ENCODE measurements at places on chromosomes 5 and 9. TPM values are rescaled to one million over a fixed set of nuclear protein-coding genes. Genes with fewer than 3 reads are reported as not detected.

The PCDHB10 gene
- 8.3 TPM for total RNA-seq

The SERINC5 gene
- total RNA-seq: 22.1 TPM

The ATP10B gene
- 0.07 TPM for total RNA-seq

The FABP6 gene
- total RNA-seq: not detected

The WNK2 gene
- 14.3 TPM for total RNA-seq

The FST gene
- 5.9 TPM for total RNA-seq

The LSM11 gene
- total RNA-seq: 7.9 TPM

The SPINK6 gene
- total RNA-seq: not detected

GRCh38 chr5:45113726-45114125 is 305.0 kb downstream of the MRPS30 start:
- DNase-seq: no peak

DNA sequence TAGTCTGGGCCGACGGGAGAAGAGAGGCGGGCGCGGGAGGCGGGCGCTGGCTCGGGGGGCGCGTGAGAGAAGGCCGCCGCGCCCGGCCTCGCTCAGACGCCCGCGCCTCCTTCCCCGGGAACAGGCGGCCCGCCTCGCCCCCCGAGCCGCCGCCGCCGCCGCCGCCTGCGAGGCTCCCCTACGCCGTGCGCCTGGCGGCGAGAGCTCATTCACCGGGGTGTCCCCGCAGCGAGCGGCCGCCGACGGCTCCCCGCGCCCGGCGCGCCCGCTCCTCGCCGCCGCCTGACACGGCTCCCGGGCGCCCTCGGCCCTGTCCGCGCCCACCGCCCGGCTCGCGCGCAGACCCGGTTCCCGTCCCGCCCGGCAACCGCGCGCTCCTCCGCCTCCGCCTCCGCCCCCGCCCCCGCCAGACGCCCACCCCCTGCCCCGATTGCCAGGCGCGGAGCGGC is at the start of gene GNAQ:
Gene GNAQ (minus strand): TSS at position 368 of the 449 bp plus-strand sequence. CDS start 576 bp downstream, outside the sequence.
- peak; percentile 36 for DNase-seq

- DNase-seq: no peak
Observed at GRCh38 chr5:76766746-76767145, 50.8 kb downstream of the F2R start.

DNA sequence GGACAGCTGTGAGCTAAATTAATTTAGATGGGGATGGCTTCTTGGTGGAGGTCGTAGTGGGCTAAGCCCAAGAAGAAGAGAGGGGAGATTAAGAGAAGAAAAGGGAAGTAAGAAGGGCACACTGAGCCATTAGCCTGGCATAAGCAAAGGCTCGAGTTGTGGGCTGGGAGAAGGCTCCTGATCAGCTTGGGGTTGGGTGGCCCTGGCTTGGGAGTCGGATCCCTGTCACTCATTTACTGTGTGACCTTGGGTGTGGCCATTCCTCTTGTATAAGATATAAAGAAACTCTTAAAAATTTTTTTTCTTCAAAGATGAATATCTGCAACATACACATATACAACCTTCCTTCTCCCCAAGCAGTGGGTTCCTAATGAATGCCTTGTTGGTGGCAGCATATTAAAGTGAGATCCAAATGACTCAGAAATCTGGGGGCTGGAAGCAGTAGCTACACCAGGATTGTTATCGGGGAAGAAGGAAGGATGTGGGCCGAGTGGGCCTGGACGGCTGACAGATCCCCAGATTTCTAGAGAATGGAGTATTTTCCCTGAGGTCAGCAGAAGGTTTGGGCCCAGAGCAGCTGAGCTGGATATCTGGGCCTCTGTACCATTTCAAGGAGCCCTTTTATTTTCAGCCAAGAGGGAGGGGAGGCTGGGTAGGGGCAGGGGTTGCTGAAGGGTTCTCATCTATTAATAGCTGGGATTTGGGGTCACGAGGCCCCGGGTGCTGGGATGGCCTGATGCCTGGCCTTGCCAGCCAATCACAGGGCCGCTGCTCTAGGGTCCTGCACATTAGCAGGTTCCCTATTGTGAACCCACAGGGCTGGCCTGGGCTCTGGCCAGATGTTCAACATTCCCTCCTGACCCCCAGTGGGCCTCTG is 52.1 kb downstream of the PPARGC1B start:
- DNase-seq: no peak

GRCh38 chr9:132597073-132597775 is 14.8 kb downstream of the BARHL1 start:
- DNase-seq: no peak

GRCh38 chr5:98769210-98769958 is 4.1 kb upstream of the RGMB start:
- peak; percentile 42 for DNase-seq

GRCh38 chr9:19173598-19174125 is 46.4 kb upstream of the PLIN2 start:
- no peak for DNase-seq

DNA sequence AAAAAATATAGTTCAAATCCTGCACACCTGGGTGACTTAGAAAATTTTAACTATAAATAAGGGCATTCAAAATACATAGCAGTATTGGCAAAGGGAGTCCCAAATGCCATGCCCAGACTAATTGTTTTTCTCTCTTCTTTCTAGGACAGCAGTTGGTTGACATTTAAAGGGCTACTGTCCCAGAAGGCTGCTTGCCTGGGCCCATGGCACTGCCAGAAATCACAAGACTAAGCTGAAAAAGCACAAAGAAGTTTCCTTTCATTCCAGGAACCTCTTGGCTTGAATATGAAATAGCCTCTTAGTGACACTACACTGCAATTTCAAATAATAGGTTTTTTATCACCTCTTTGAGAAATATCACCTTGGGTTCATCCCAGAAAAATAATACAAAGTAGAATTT is 388.9 kb upstream of the TRPC7 start:
- no peak for DNase-seq

DNA sequence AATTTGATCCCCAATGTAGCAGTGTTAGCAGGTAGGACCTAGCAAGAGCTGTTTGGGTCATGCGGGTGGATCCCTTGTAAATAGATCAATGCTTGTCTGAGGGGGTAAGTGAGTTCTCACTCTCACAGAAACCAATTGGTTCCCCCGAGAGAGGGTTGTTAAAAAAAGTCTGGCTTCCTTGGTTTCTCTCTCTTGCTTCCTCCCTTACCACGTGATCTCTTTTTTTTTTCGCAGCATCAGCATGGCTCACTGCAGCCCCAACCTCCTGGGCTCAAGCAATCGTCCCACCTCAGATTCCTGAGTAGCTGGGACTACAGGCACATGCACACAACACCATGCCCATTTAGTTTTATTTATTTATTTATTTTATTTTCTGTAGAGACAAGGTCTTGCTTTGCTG is 26.4 kb downstream of the RAPGEF6 start:
- DNase-seq: no peak

DNA sequence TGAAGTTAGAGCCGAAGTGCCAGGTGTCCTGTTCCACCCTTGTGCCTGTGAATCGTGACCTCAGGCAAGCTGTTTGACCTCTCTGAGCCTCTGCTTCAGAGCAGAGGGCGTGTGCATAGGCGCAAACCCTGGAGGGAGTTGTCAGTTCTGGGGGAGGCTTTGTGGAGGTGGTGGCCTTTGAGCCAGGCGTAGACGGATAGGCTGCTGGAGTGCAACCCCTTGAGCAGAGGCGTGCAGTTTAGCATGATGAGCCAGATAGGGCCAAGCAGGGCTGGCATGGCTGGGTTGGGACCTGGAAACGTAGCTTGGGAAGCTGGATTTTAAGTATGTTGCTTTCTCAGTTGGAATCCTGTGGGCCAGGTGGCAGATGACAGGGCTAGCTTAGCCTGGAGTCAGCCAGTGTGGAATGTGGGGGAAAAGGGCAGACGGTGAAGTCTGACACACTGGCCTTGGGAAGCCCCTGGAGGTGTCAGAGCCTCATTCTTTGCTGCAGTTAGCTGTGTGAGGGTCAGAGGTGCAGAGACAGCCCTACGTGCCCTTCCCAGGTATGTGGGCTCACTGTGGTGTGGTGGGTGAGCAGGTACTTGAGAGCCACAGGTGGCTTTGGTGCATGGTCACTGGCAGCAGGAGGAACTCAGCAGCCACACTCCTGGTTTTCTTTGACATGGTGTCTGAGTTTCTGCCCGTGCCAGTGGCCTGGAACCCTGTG is 93.4 kb downstream of the DAB2IP start:
- DNase-seq: no peak

- DNase-seq: no peak
Observed at GRCh38 chr5:180171568-180172094, 37.4 kb downstream of the RASGEF1C start.

- DNase-seq: no peak
Observed at GRCh38 chr5:133992429-133993155, 12.2 kb downstream of the VDAC1 start.

- DNase-seq: no peak
Observed at GRCh38 chr9:19408316-19408692, 505 bp upstream of the ACER2 start.

DNA sequence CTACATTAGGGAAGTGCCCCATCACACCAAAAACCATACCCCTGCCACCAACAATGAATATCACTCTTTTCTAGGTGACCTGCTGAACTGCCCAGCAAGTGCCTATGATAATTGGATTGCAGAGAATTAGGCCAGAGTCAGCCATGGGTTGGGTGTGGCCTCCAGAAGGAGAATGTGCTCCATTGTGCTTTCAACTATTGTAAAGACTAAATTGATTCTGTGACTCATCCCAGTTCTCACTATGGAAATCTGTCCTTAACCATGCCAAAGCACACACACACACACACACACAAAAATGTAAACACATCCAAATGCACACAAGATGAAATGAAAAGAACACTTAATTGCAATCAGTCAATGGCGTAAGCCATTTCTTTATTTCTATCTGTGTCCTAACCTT is 25.7 kb downstream of the DRD1 start:
- no peak for DNase-seq

- peak; percentile 85 for DNase-seq
Observed at GRCh38 chr9:134325813-134326723, at the start of gene RXRA. Gene RXRA (plus strand): TSS chr9:134326455. CDS start chr9:134326632, 177 bp downstream.

- DNase-seq: no peak
Observed at GRCh38 chr5:135851186-135851914, 16.9 kb downstream of the SLC25A48 start.

- DNase-seq: no peak
Observed at GRCh38 chr5:35195472-35195852, 34.8 kb downstream of the PRLR start.

DNA sequence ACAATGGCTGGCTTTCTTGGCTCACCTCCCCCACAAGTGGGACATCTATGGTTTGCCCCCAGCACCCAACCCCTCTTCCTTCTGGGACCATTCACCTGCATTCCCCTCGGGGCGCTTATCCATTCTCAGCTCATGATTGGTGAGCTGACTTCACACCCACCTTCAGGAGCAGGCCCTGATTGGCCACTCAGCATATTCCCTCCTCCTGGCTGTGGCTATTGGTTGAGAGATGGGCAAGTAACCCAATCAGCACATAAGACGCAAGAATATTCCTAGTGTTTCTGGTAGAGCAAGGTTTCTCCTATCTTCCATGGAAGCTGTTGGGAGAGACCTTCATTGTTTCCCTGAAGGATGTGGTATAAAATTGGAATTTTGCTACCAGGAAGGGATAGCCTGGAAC is 22.7 kb upstream of the UNC5A start:
- no peak for DNase-seq

- no peak for DNase-seq
Observed at GRCh38 chr9:33101104-33101951, 24.9 kb upstream of the SMU1 start.

DNA sequence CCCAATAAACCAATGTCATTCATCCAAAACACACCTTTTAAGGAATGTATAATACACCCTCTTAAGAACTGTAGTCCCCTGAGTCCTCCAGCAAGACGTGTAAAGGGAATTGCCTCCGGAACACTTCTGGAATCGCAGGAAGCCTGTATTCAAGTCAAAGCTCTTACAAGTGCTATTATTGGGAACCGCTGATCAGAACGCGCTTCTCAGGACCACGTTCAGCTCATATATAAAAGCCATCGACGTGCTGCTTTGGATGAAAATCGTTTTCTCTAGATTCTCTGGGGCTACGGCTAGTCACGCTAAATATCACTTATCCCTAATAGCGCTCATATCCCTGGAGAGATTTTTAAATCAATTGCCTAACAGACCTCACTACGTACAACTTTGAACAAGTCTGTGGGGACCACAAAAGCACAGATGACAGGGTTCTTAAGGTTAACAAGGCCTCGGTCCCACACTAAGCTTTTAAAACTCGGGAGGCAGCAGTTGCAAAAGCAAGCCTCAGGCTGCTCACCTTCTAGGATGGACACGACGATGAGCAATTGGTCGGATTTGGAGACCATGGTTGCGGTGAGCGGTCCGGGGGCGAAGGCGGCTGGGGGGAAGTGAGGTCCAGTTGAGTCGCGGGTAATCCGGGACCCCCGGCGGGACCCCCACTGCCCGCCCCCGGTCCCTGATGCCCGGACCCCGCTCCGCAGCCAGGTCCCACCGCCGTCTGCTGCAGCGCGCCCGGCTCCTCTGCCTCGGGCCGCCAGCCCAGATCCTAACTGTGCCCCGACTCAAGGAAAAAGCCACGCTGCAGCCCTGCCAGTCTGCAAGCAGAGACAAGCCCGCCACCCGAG is 548 bp downstream of the CEP120 start:
- DNase-seq: no peak

- no peak for DNase-seq
Observed at GRCh38 chr9:125337236-125337635, 75.6 kb downstream of the GAPVD1 start.

- DNase-seq: no peak
Observed at GRCh38 chr9:79390781-79391770, 180.7 kb upstream of the TLE4 start.

DNA sequence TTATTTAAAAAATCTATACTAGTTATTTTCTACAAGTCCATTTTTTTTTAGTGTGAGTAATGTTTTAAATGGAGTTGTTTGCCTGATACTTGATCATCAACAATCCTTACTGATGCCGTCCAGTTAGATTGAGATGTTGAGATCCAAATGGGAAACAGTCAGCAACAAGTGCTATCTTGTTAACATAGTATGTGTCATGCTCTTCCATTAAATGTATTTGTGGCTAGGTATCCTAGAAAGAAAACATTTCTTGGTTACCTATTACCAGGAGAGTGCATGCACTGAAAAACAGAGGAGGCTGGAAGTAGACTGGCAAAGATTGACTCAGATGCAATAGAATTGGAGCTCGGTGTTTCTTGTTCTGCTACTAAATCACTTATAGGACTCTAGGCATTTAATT is 123.4 kb upstream of the MAN2A1 start:
- no peak for DNase-seq

DNA sequence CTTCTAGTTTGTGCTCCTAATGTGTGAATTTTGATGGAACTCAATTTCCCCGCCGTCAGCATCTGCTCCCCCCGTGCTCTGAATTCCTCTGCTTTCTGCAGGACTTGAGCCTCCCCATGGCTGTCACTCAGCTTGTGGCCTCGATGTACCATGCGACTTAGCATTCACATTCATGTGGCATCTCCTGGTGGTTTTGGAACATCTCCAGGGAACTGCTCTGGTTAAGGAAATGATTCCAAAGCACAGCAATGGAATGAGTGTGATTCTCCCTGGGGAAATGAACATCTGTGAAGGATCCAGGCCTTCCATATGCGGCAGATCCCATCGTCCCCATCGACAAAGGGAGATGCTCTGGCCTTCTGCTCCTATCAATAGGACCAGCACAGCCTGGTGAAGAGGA is 119.0 kb downstream of the ENTREP1 start:
- no peak for DNase-seq

- DNase-seq: no peak
Observed at GRCh38 chr9:70390933-70391341, 23.5 kb downstream of the KLF9 start.

GRCh38 chr9:110615498-110615897 is 36.0 kb upstream of the SVEP1 start:
- no peak for DNase-seq

GRCh38 chr9:136242918-136243525 is 2.6 kb downstream of the QSOX2 start:
- DNase-seq: no peak

GRCh38 chr5:152136321-152136720 is 211.7 kb upstream of the GLRA1 start:
- no peak for DNase-seq

GRCh38 chr5:168047043-168047668 is 244.3 kb upstream of the WWC1 start:
- no peak for DNase-seq
